ENCODE measurements at places on chromosomes 5 and 9.

DNA sequence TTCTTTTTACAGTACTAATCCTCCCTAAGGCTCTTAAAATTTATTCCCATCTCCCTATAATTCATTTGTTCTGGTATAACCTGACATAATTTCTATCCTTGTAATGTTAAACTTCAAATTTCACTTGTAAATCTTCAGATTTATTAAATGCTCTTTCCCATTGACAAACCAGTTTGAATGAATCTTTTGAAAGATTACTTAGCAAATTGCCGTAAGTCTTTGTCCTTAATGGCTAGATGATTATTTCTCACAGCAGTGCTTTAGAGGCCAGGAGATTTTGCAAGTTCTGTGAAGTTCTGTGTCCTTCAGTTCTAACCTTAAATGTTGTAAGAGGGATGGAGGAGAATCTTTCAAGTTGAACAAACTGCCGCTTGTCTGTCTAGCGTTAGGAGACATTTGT lies 4.2 kb downstream of the SLC44A1 start:
- DNase-seq: no peak

- no peak for DNase-seq
Measured at GRCh38 chr9:128495804-128496417, 8.6 kb upstream of the GLE1 start.

DNA sequence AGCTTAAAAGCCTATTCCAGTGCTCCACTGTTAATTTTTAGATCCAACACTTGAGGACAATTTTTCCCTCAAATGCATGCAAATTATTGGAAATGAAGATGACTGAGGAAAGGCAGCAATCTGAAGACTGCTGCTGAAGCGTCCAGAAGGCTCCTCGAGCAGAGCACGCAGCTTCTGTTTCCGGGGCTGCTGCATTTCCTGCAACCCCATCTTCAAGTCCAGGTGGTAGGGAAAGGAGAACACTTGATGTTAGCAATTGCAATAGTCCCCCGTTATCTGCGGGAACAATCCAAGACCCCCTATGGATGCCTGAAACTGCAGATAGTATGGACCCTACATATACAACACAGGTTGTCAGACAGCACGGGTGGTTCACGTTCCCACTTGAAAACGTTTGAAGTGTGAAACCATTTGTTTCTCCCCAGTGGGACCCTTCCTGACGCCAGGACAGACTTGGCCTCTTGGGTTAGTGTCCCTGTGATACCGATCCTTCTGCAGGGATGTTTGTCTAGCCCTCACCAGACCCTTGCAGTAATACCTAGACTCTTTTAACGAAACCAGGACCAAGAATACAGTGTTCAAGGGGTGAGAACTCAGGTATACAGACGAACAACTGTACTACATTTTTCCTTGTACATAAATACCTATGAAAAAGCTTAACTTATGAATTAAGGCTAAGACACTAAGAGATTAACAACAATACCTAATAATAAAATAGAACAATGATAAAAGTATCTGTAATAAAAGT lies 152.3 kb downstream of the HSD17B3 start:
- DNase-seq: no peak

- no peak for DNase-seq
Measured at GRCh38 chr5:68557162-68557936, 341.8 kb downstream of the PIK3R1 start.

GRCh38 chr5:9381464-9381863 lies 164.4 kb downstream of the SEMA5A start:
- DNase-seq: no peak

GRCh38 chr5:37833990-37834389 lies 5.9 kb downstream of the GDNF start:
- DNase-seq: no peak

- DNase-seq: no peak
Measured at GRCh38 chr5:116009806-116010205, 22.5 kb upstream of the ARL14EPL start.

DNA sequence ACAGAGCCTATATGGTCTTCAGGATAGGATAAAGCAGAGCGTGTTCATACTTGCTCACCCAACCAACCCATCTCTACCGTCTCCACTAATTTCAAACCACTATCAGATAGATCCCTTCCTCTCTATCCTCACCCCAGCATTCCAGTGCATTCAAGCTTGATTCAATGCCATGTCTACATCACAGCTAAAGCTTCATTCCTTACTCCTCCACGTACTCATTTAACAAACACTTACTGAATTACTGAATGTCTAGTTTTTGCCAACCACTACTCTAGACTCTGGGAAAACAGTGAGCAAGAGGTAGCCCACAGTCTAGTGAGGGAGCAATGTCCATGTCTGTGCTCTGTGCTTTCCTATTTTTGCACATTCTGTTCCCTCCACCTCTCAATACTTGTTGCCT lies 163.5 kb upstream of the MSX2 start:
- no peak for DNase-seq

GRCh38 chr9:34653151-34654072 lies 1.4 kb downstream of the IL11RA start:
- peak; percentile 86 for DNase-seq

GRCh38 chr5:73684691-73685090 lies 58.7 kb downstream of the ARHGEF28 start:
- no peak for DNase-seq

GRCh38 chr9:21976334-21976875 lies 17.8 kb downstream of the CDKN2A start:
- no peak for DNase-seq

DNA sequence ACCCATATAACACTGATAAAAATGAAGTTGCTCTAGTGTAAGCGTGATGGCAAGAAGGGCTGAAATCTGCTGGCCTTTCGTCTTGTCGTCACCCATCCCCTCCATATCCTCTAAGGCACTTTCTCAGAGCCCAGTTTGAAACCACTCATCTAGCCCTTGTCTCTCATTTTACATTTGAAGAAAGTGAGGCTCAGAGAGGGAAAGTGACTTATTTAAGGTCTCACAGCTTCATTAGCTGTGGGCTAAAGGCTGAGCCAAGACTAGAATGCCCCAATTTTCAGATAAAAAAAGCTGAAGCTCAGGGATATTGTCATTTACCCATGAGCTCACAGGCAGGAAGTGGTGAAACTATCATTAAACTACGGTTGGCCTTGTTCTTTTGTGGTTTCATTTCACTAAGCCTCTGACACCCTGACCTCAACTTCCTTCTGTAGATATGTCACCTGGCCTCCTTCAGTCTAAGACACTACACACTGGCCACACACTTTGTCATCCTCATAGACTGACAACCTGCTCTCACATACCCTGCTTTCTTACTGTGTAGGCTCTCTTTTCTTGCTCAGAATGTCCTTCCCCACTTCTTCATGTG lies 176.7 kb upstream of the DMAC1 start:
- DNase-seq: no peak

DNA sequence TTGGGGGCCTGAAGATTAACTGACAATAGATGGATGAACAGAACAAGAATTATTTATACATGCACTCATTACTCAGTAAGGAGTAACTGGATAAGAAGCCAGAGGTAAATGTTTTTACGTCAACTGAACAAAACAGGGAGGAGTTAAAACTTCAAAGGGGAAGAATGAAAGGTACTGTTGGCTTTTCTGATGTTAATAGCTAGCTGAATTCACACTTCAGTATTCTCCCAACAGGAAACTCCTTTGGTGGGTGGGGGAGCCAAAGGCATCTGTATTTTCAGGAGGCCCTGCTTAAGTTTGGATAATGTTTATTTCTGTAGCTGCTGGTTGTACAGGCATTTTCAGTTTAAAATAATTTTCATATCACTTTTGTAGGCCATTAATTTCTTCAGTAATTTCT lies 23.2 kb upstream of the RFK start:
- DNase-seq: no peak

DNA sequence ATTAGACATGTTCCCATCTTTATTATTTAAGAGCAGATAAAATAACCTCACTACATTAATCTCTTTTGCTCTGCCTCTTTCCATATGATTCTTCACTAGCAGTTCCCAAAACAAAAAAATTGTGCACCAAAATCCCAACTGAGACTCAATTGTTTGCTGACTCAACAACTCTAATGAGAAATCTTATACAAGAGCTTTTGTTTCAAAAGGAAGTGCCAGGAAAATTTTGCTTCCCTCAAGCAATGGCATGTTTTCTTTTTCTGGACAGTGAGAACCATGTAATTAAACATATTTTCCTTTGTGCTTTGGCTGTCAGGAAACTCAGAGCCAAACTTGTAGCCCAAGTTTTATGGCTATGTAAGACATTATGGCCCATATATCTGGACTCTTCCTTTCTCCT lies 62.0 kb downstream of the TMC1 start:
- no peak for DNase-seq

DNA sequence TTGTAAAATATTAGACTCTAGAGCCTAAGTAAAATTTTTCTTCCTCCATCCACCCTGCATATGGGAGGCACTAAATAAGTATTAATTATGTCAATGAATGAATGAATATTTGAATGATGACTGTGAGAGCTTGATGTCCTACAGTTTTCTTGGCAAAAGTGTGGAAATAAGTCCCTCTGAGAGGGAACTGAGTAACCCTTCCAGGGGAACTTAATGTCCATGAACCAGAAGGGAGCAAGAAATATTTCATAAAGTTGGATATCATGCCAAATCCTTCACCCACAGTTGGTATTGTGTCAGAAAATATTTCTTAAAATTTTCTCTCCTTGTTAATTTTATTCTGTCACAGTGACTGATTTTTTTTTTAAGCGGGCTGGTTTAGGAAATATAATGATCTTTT lies 36.6 kb downstream of the NNT start:
- DNase-seq: no peak

DNA sequence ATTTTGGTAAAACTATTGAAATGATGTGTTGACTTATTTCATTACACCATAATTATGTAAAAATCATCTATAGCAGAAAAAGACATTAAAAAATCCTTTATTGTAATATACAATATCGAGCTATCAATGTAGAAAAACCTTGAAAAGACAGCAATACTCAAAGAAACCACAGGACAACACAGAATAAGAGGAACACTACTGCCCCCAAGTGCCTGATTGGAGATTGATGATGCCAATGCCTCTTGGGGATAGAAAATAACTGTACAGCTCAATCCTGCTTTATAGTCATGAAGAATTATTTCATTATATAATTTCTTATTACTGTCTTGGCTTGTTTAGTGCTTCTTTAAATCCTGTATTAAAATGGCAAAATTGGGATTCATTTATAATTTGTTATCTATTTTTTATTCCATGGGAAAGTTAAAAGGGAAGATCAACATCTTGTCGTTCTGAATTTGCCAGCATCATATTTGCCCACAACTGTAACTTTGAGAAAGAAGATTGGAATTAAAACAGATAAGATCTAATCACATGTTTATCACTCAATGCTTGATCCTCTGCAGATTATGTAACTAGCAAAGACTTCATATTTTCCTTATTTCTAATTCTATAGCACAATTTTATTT lies 337.5 kb downstream of the CDH9 start:
- DNase-seq: no peak

- no peak for DNase-seq
Measured at GRCh38 chr9:124869986-124870560, 8.1 kb downstream of the ARPC5L start.

- DNase-seq: no peak
Measured at GRCh38 chr5:157352756-157353340, 86.9 kb downstream of the CYFIP2 start.

DNA sequence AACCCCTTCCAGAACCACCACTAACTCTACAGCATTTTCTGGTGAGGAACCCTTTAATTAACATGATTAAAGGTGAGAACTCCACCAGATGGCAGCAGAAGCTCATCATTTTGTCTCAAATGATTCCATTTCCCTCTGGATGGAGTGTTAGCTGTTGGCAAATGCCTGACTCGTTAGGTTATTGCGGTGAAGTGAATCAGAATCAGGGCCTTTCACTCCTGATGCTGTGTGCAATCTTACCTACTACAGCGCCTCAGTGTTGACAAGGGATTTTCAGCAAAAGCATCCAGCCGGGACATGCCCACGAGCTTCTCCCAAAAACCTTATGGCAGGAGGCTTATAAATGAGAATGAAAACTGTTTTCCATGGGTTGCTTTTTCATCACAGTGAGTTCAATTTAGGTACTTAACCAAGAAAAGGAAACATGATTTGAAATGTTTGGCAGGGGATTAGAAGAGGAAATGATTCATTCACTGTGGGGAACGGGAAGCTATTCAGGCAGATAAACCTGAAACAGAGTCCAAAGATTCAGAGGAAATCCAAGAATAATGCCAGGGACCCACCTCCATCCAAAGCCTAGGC lies 48.0 kb upstream of the CAST start:
- DNase-seq: peak; percentile 63

GRCh38 chr9:121738411-121738810 lies 87.0 kb downstream of the DAB2IP start:
- DNase-seq: no peak

DNA sequence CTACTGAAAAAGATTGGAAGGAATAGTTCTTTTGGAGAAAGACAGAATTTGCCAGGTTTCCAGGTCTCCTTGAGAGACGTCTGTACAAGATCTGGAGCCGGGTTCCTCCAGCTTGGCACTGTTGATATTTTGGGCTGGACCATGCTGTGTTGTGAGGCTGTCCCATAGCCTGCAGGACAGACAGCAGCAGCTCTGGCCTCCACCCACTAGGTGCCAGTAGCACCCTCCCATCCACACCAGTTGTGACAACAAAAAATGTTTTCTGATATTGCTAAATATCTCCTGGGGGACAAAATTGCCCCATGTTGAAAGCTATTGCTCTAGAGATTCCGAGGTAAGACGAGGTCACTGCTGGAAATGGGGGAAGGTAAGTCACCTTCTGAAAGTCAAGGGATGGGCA lies 287.7 kb upstream of the DAP start:
- DNase-seq: no peak

DNA sequence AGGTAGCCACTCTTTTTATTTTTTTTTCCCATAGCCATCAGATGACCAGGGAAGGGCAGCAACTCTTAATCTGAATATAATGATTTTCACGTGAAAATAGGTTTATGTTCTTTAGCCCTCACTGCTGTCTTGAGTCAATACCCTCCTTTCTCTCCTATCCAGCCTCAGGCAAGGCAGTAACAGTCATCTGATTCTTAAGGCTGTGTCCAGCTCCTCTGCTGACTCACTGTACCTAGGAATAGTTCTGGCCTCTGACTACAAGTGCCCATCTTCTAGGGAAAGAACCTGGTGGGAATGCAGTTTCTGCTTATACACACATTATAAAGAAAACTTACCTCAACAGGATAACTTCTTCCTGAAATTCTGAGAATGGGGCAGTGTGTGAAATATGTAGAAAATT lies 30.7 kb downstream of the DHX29 start:
- DNase-seq: no peak

DNA sequence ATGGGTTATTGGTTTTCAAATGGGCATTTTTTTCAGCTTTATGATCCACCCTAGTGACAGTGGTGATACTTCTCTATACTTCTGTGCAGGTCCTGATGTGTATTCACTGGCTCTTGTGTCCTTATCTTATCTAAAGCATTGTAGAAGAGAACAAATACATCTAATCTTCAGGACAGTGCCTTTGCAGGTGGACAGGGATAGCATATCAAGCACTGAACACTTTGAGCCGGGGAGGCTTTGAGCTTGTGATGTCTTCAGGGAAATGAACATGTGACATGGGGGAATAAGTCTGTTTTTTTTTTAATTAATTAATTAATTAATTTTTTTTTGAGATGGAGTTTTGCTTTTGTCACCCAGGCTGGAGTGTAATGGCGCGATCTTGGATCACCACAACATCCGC lies 115.5 kb upstream of the KLF4 start:
- no peak for DNase-seq
